Germinal center (tissue), 1 donor: ENCODE measurements at places on chromosomes 4 and X.

DNA sequence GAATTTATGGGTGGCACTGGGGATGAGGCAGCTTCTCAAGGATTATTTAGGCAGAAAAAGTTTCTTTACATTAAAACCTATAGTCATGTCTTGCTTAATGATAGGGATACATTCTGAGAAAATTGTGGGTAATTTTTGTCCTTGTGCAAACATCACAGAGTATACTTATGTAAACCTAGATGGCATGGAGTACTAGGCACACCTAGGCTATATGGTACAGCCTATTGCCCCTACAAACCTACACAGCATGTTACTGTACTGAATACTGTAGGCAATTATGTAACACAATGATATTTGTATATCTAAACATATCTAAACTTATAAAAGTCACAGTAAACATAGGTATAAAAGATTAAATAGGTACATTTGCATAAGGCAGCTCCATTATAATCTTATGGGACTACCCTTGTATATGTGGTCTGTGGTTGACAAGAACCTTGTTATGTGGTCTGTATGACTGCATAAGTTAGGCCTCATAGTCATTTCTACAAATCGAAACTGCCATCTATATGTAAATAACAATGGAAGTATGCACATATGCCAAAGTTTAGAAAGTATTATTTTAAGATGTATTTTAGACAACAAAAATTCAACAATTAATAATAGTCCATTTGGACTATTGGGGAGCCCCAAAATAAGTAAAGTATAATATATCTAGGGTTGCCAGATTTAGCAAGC, 87.3 kb downstream of the CFAP299 start:
- DNase-seq: no peak

- no peak for DNase-seq
These were observed 396.9 kb upstream of the NDST3 start for GRCh38 chr4:117637347-117637746.

- no peak for DNase-seq
These were observed 30.5 kb upstream of the SHOX start for GRCh38 chrX:599837-600715.

DNA sequence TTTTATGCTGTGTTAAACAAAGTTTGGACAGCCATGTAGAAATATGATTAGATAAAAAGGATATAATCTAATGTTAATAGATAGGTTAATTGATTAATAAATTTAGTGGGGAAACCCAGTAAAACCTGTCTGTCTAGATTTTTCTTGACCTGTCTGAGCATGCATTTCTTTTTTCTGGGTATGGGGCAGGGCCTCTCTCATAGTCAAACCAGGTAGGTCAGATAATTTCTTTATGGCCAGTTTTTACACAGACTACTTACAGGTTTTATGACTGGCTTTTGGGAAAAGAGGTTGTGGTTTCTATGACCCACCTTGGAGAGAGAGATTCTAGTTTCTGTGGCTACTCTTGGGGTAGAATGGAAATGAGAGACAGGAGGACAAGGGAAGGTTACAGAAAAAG, 135.6 kb upstream of the EPHA5 start:
- no peak for DNase-seq

DNA sequence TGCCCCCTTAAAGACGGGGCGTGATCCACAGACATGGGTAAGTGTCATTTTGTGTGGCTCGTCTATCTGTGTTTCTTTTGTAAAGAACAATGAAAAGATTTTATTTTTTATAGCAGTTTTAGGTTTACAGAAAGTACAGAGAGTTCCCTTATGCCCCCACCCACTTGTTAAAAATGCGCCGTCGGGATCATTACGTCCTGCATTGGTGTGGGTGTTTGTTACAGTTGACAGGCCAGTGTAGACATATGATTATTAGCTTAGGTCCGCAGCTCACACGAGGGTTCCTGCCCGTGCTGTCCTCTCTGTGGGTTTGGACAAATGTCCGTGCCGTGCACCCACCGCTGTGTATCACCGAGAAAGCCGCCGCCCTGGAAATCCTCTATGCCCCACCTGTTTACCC, 50.5 kb downstream of the RGS12 start:
- DNase-seq: no peak

GRCh38 chr4:138111462-138112000, 130.6 kb downstream of the SLC7A11 start:
- DNase-seq: no peak

GRCh38 chr4:62881901-62882300, 1527.3 kb downstream of the TECRL start:
- DNase-seq: no peak
